ENCODE measurements at places on chromosomes 11 and 22. TPM values are rescaled to one million over a fixed set of nuclear protein-coding genes. Genes with fewer than 3 reads are reported as not detected.

GRCh38 chr11:108786281-108786990, 121.6 kb downstream of the DDX10 start:
- H3K27me3 ChIP-seq, result no peaks in the 10 kb centered on the region
- H3K27ac ChIP-seq, result no peak overlapping the region
- H3K4me3 ChIP-seq, result no peak overlapping the region
- no peak for DNase-seq

- no peaks in the 10 kb centered on the region for H3K4me1 ChIP-seq
- no peak for DNase-seq
- no peak overlapping the region for H3K27ac ChIP-seq
- no peak overlapping the region for H3K4me3 ChIP-seq
- H3K36me3 ChIP-seq, result no peaks in the 10 kb centered on the region
Measured at GRCh38 chr11:46003572-46003971, 81.1 kb downstream of the LARGE2 start.

DNA sequence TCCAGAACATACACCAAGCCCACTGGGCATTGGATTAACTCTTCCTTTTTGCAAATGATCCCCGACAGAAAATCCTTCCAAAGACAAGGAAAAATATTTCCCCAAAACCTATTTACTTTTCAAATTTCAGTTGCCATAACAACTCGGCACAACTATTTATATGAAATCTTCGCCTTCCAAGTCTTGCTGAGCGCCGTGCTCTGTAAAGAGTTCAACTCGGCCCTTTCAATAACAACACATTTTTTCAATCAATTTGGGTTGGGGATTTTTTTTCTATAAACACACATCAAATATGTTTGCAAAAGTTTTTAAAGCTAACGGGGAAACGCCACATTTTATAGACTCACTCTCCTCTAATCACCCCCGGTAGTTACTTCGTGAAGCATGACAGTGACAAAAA, 333.8 kb downstream of the MN1 start:
- H3K4me3 ChIP-seq, result no peak overlapping the region
- H3K27ac ChIP-seq, result no peak overlapping the region
- no peaks in the 10 kb centered on the region for H3K4me1 ChIP-seq
- DNase-seq, result no peak

- H3K4me1 ChIP-seq, result no peaks in the 10 kb centered on the region
- no peak overlapping the region for H3K4me3 ChIP-seq
- no peak overlapping the region for H3K27ac ChIP-seq
- no peaks in the 10 kb centered on the region for H3K36me3 ChIP-seq
- no peaks in the 10 kb centered on the region for H3K27me3 ChIP-seq
Measured at GRCh38 chr11:35559949-35560348, 34.5 kb upstream of the PAMR1 start.

DNA sequence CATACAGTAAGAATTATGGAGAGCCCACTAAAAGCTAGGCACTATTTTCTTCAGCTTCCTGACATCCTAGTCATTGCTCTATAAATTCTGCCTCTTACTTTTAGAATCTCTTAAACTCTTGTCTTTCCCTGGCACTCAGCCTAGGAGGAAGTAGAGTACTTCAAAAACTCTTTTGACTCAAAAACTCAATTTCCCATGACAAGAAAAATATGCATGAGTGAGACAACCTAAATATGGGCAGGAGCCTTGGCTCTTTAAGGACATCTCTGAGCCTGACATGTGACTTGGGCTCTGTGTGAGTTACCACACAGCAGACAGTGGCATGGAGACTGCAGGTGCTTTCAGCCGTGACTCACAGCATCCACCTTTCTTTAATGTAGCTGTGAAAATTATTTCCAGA, 97.5 kb upstream of the CCDC179 start:
- H3K36me3 ChIP-seq, result no peaks in the 10 kb centered on the region
- DNase-seq, result no peak
- no peaks in the 10 kb centered on the region for H3K27me3 ChIP-seq
- no peak overlapping the region for H3K4me3 ChIP-seq

Gene SESN3
- 204 TPM for total RNA-seq

DNA sequence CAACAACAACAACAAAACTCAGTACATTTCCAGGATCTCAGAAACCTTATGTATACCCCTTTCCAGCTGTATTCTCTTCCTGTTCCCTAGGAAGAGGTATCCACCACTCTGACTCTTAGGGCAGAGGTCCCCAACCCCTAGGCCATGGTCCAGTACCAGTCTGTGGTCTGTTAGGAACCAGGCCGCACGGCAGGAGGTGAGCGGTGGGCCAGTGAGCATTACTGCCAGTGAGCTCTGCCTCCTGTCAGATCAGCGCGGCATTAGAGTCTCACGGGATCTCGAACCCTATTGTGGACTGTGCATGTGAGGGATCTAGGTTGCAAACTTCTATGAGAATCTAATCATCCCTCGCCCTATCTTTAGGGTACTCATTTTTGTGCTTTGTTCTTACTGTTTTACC, 43.9 kb upstream of the LMO1 start:
- H3K4me3 ChIP-seq, result no peak overlapping the region
- no peak overlapping the region for H3K27ac ChIP-seq
- H3K4me1 ChIP-seq, result no peaks in the 10 kb centered on the region
- no peaks in the 10 kb centered on the region for H3K36me3 ChIP-seq

GRCh38 chr11:15551901-15552851, 437.5 kb downstream of the INSC start:
- no peaks in the 10 kb centered on the region for H3K36me3 ChIP-seq
- H3K4me3 ChIP-seq, result no peak overlapping the region
- no peak overlapping the region for H3K27ac ChIP-seq
- DNase-seq, result no peak
- no peaks in the 10 kb centered on the region for H3K4me1 ChIP-seq

DNA sequence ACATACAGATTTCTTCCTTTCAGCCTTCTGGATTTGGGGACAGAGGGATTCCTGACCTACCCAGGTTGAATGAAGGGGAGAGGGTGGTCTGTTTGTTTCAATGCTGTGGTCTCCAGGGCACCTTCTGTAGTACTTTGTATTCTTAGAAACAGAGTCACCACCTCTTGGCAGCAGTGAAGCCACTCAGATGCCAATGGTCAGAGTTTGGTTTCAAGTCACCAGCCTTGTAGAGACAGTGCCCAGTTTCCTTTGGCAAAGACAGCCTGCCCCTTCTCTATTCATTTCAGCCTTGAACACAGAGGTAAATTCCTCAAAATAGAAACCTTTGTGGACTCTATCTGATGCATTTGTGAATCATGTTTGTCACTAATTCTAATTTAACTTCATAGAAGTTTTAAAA, 111.7 kb upstream of the RASSF10 start:
- H3K27ac ChIP-seq, result no peak overlapping the region
- H3K4me3 ChIP-seq, result no peak overlapping the region
- H3K36me3 ChIP-seq, result no peaks in the 10 kb centered on the region
- H3K27me3 ChIP-seq, result no peaks in the 10 kb centered on the region
- DNase-seq, result no peak

DNA sequence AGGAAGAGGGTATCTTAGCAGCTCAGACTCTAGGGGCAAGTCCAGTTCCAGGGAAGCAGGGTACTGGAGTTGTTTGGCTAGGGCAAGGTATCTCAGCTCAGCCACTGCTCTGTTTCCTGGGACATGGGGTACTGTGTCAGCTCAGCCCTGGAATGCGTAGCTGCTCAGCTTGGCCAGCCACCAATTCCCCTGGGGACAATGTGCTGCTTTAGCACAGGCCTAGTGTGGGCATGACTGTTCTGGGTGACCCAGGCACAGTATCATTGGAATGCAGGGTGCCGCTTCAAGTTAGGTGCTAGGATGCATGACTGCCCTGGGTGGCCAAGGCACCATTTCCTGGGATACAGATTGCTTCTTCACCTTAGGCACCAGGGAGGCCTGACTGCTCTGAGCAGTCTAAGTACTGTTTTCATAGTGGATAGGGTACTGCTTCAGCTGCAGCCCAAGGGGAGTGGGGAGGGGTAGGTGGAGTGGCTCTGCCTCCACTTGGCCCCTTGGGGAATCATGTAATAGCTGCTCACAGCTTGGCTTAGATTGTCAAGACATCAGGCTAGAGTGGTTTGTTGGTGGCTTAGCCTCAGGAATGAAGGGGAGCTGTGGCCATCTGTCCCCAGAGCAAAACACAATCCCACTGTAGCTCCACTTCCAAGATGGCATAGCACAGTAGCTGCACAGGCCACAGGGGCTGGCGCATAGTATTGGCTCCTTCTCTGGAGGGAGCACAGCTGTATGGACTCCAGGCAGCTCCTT, 36.0 kb downstream of the MADD start:
- H3K4me3 ChIP-seq, result no peak overlapping the region
- DNase-seq, result no peak
- peaks cover 67% of the 10 kb centered on the region for H3K36me3 ChIP-seq
- H3K27ac ChIP-seq, result no peak overlapping the region

GRCh38 chr11:57776031-57776521, 14.5 kb downstream of the CTNND1 start:
- no peak overlapping the region for H3K27ac ChIP-seq
- no peaks in the 10 kb centered on the region for H3K27me3 ChIP-seq
- H3K36me3 ChIP-seq, result no peaks in the 10 kb centered on the region
- no peaks in the 10 kb centered on the region for H3K4me1 ChIP-seq

DNA sequence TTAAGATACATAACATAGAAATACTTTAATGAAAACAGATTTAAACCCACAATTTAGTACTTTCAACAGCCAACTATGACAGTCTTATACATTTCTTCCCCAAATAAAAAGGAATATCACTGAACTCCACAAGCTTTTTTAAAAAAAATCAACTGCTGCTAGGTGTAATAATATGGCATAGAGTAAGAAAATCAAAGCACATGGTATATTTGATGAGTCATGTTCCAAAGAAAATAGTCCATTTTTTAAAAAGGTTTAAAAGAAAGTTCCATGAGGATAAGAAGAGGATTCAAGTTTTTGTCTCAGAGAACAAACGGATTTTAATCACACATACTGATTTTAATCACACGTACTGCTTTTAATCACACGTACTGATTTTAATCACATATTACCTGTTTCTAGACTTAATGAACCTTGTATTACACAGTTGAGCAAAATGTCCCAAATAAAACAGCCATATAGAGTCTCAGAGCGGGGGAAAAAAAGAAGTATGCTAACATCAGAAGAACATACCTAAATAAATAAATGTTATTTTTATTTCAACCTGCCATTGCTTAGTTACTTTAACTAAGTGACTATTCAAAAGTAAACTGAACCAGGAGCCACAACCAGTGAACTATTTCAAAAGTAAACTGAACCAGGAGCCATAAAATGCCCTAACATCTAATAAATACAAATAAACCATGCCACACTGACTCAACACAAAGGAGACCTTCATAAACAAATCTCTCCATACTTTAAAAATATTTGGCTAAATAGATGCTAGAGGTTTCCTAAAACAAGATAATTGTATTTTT, 198.4 kb downstream of the SBF2 start:
- no peaks in the 10 kb centered on the region for H3K36me3 ChIP-seq
- H3K4me1 ChIP-seq, result no peaks in the 10 kb centered on the region
- no peaks in the 10 kb centered on the region for H3K27me3 ChIP-seq
- no peak overlapping the region for H3K27ac ChIP-seq

Gene SAA4
- not detected for total RNA-seq

DNA sequence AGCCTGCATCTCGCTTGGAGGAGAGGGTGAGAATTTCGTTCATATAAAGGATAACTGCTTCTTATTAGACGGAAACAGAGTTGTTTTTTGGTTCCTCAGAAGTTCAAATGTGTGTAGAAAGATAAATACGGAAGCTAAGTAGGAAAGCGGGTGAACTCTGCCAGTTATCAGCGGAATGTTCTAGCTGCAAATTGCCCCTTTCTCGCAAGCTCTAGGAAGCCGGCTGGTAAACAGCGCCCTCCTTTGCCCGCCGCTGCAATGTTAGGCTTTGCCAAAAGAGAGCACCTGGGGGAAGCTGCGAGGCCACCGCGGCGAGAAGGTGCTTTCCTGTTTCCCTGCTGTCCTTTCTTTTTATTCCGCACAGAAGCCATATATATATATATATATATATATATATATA, 67.0 kb downstream of the IGLL5 start:
- no peaks in the 10 kb centered on the region for H3K36me3 ChIP-seq
- DNase-seq, result peak; percentile 20
- H3K4me3 ChIP-seq, result no peak overlapping the region
- no peak overlapping the region for H3K27ac ChIP-seq
- H3K27me3 ChIP-seq, result no peaks in the 10 kb centered on the region

Data from CD4-positive, alpha-beta memory T cell (primary cell).